ENCODE measurements at places on chromosomes 4 and X.

- DNase-seq: no peak
Observed at GRCh38 chr4:67141586-67141985, 403.7 kb downstream of the CENPC start.

DNA sequence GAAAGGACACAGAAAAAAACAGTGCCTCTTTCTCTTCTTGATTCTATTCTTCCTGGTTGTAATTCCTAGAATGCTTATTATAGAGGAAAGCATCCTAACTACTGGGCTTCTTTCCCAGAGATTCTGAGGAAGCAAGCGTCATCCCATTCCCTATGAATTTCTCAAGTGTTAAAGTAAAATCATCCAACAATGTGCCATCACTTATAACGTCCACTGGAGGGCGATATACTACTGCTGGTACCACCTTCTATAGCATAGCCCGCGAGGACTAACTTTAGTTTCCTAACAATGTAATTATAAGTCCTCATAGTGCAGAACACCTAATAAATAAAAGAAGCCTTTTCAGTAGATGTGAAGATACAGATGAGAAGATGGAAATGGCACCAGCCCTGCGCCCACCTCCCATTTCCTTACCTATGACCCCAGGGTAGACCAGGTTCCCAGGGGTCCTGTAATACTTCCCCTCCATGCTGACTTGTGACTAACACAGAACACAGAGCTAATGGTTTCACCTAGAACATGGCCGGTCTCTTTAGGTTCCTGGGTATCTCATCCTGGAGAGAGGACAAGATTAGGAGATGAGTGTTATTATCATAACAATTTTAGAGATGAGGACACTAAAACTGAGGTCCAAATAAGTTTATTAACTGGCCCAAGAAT, 4.2 kb downstream of the CENPVL3 start:
- peak; percentile 27 for DNase-seq

- no peak for DNase-seq
Observed at GRCh38 chr4:188091-188490, 63.8 kb downstream of the ZNF718 start.

DNA sequence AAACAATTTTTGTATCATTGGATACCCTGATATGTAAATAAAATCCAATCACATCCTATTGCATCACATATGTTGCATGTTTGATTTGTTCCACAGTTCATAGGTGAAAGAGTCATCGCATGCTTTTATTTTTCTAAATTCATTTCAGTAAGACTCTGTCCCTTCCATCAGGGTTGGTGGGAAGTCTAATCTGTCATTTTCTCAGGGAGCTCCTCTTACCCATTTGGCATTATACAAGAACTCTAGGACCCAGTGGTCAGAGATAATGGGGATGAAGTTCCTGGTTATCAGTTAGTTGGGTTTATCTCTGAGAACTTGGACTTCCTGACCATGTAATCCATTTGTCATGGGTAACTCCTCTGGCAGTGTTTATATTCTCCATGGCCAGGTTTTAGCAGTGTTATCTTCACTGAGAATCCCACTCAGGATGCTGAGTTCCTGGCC, 227.1 kb upstream of the JADE1 start:
- DNase-seq: no peak

- DNase-seq: no peak
Observed at GRCh38 chr4:185520119-185520518, 15.2 kb downstream of the PDLIM3 start.

Data from iPS-NIHi11 (cell line).